Stimulated activated CD4-positive, alpha-beta T cell treated with anti-CD3 and anti-CD28 coated beads, Interleukin-4, amount 100 ng/mL, for 48 hours (primary cell): ENCODE measurements at places on chromosomes 2 and 18.
A peak's percentile ranks its signal among the peaks of the same experiment; 100 is the strongest.

GRCh38 chr2:180169474-180169873 is 162.4 kb upstream of the CWC22 start:
- DNase-seq = no peak

GRCh38 chr18:11872479-11873136 is 21.4 kb downstream of the CHMP1B start:
- no peak for DNase-seq

DNA sequence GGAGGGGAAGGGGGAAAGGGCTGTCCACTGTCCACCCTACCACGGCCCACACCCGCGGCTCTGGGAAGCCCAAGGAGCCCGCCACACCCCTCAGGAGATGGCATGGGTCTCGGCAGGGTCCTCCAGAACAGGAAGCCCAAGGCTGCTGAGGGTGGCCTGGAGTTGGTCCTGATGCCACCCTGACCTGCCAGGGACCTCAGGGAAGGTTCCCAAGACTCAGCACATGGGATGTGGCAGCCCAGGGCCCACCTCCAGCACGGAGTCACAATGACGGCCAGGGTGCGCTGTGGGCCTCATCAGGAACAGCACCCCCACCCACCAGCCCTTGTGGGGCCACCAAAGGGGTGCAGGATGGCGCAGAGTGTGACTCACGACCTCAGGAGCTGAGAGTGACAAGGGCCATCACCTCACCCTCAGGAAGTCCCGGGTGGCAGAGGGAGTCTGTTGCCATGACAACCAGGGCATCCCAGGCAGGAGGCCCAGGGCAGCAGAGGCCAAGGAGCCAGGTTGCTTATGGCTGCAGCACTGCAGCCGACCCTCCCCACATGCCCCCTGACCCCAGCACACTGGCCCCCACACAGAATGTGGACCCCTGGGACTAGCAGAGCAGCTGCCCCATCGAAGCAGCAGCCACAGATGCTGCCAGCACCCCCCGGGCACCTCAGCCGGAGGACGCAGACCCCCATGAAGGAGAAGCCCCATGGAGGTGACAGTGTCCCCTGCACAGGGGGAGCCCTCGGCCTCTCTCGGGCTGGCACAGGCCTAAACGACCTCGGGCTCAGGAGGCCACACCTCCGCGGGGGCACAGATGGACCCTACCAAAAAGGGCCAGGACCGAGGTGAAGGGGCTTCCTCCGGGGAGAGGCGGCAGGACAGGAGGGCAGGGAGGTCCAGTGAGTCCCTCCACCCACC is 34.3 kb downstream of the KIF1A start:
- no peak for DNase-seq

- DNase-seq = no peak
These were observed 209.0 kb downstream of the PRKCE start for GRCh38 chr2:45860136-45861121.

DNA sequence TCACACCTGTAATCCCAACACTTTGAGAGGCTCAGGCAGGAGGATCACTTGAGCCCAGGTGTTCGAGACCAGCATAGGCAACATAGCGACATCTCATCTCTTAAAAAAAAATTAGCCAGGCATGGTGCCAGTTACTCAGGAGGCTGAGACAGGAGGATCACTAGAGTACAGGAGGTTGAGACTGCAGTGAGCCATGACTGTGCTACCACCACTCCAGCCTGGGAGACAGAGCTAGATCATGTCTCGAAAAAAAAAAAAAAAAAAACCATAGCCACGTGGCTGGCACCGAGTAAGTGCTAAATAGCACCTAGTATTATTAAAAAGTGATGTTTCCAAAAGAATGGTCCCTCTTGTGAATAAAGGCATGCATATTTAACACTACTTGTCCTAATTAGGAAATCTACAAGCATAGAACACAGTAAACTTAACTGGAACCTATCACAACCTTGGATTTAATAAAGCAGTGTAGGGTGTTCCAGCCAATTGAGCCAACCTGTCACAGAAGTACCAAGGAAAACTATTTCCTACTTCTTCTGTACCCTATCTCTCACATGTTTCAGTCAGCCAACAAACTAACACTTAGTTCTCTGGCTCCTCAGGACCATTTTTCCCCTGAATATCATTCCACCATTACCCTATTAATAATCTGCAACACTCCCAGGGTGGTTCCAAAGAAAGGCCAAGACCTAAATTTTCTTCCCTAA is 8.8 kb downstream of the RAB1A start:
- DNase-seq = no peak

- DNase-seq = no peak
These were observed 157.6 kb downstream of the LPIN1 start for GRCh38 chr2:11904029-11904428.

GRCh38 chr2:112777036-112777435 is 7.3 kb downstream of the IL1A start:
- no peak for DNase-seq

GRCh38 chr18:6718267-6718666 is 11.2 kb upstream of the ARHGAP28 start:
- no peak for DNase-seq

- peak; percentile 23 for DNase-seq
These were observed 24.7 kb upstream of the PNPT1 start for GRCh38 chr2:55718165-55719008.

DNA sequence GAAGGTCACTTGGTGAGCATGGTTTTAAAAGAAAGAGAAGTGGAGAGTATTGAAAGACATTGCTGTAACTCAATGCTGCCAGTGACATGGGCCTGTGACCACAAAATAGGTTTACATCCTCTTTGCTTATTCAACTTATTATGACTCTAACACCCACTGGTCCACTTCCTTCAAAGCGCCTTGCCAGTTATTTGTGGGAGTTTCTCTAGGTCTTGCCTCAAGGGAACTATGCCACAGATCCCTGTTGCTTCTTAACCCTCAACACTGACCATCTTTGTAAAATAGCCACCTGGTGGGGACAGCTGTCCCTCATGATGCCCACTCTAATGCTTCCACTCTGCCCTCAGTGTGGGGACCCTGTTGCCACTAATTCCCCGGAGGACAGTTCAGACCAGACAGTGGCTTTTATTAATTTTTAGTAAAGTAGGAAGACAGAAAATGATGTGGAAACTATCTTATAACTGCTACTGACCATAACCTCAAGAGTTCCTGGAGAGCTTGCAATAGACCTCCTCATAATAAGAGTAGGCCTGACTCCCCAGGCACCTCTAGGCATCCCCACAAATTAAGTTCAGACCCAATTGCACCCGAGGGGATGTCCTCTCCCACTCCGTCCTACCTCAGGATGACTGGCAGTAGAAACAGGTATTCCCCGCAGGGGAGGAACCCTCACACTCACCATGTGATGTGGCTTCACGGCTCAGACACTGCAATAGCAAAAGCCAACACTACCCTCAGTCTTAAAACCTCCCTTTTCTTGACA is 31.3 kb upstream of the SLC25A52 start:
- DNase-seq = no peak

DNA sequence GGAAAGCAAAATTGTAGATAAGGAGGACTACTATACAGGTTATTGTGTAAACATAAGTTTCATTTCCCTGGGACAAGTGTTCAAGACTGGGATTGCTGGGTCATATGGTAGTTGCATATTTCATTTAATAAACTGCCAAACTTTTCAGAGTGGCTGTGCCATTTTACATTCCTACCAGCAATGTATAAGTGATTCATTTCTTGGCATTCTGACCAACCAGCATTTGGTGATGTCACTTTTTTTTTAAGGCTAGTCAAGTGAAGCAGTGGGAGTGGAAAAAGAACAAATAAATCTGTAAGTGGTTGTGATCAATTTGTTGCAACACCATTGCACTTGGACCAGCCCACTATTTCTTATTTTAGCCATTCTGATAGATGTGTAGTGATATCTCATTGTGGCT is 5.2 kb upstream of the CHCHD5 start:
- no peak for DNase-seq

- no peak for DNase-seq
These were observed 644.6 kb upstream of the RAB6C start for GRCh38 chr2:129334696-129335410.

DNA sequence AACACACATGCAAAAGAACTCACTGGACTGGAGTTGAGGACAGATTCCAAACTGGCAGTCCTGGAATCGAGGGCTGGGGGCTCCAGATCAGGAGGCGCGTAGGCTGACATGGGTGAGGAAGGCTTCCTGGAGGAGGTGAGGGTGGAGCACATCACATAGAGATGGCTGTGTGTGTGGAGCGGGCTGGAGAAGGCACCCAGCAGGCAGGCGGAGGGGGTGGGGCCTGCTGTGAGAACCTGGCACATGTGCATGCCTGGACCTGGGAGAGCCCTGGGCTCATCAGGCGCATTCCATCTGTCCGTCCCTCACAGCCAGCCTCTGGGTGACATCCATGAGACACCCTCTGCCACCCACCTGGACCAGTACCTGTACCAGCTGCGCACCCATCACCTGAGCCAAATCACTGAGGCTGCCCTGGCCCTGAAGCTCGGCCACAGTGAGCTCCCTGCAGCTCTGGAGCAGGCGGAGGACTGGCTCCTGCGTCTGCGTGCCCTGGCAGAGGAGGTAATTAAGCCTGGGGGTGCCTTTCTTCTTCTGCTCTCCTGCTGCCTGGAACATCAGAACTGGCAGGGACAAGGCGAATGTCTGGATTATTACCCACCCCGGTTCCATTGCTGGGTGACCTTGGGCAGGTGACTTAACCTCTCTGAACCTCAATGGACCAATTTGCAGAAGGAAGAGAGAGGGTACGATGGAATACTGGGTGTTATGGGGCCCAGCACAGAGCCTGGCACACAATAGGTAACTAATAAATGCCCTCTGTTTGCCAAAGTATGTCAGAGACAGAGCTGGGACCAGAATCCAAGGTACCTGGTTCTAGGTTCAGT is 108.3 kb downstream of the DYSF start:
- no peak for DNase-seq

DNA sequence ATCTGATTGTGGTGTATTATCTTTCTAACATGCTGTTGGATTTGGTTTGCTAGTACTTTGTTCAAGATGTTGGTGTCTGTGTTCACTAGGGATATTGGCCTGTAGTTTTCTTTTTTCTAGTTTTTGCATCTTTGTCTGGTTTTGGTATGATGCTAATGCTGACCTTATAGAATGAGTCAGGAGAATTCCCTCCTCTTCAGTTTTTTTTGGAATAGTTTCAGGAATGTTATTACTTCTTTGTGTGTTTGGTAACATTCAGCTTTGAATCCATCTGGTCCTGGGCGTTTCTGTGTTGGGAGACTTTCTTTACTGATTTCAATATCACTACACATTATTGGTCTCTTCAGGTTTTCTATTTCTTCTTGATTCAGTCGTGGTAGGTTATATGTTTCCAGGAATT is 124.2 kb upstream of the EPB41L5 start:
- DNase-seq = no peak

DNA sequence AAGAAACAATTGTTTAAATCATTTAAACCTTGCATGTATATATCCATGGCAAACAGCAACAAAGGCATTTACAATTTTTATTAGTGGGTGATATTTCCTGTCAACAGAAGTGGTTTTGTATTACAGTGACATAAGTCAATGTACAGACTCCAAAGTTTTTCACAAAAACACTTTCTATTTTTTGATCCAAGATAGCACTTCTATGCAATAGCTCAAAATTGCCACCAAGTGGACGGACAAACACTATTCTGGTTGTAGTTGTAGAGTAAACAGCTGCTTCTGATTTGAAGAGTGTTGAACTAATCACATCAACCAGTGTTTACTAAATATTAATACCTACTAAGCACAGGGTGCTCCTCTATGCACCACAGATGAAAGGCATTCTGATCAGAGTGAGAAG is 421.4 kb downstream of the NCKAP5 start:
- no peak for DNase-seq

GRCh38 chr2:173050684-173051083 is 25.0 kb upstream of the MAP3K20 start:
- DNase-seq = no peak

- DNase-seq = no peak
These were observed 14.4 kb upstream of the GPR17 start for GRCh38 chr2:127631541-127631996.

DNA sequence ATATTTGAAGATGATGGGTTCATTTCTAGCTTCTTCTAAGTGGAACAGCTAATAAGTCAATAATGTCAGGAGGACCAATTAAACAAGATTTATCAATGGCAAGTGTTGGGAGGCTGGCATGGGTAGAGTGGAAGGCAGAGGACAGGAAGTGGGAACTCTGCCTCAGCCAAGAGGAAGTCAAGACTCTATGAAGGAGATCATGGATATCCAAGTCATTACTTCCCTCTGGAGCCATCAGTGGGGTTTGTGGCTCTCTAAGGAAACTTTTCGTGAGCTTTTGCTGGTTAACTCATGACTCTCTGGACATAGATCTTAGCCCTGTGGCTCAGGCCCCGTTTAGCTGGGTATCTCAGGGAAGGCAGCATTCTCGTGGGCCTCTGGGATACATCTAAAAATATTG is 410.4 kb upstream of the ID2 start:
- no peak for DNase-seq

- no peak for DNase-seq
These were observed 73.9 kb upstream of the PID1 start for GRCh38 chr2:229344955-229345354.
